ENCODE measurements at places on chromosomes 1 and 21.

GRCh38 chr1:104531990-104532389, 782.3 kb downstream of the AMY1C start:
- no peak for DNase-seq

DNA sequence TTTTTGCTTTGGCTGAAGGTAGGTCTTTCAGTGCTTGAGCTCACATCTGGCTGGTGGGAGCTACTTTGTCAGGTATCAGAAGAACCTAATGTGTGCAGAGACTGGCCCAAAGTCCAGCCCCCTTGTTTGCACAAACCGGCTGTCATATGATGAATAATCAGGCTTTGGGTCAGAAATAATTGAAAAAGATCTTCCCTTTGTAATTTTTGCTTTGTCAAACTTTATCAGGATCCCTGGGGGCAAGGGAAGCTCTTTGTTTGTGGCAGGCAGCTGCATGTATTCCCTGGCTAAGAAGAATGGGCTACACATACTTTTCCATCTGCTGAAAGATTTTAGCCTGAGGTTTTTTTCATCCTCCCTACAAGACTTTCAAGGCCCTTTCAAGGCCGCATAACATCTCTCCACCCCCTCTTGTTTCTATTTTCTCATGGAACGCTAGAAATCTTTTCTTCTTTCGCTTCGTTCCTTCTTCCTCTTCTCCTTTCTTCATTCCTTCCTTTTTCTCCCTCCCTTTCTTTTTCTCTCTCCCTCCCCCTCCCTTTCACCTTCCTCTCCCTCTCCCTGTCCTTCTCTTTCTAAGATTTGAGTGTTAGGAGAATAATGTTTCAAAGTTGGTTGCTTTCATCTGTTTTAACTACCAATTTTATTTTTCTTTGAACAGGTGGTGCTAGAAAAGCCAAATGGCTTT, 25.5 kb downstream of the TUFT1 start:
- no peak for DNase-seq

GRCh38 chr1:91830242-91831131, 55.5 kb downstream of the TGFBR3 start:
- no peak for DNase-seq

GRCh38 chr1:182084487-182085316, 23.2 kb upstream of the ZNF648 start:
- peak; percentile 85 for DNase-seq

- DNase-seq = no peak
Observed at GRCh38 chr21:30102871-30103270, 63.7 kb downstream of the CLDN17 start.

DNA sequence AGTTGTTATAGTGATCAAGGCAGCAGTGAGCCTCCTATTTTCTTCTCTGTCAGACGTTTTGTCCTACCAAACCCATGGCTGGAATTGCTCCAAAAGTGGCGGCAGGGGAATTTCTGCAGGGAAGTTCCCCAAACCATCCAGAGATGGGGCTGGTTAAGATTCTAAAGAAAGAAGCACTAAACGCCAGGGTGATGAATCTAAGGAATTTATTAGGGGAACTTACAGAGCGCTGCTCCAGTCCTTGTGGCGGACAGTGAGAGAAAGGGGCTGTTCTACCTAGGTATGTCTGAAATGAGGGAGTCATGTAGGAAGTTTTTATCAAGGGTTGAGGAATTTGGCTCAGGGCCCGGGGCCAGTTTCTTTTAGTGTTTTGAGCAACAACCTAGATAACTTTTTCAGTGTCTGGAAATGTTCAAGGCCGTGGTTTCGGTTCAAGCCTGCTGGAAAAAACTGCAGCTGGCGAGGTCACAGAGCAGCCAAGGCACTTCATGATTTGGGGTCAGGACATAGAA, 222.4 kb upstream of the B3GALT2 start:
- DNase-seq = no peak

DNA sequence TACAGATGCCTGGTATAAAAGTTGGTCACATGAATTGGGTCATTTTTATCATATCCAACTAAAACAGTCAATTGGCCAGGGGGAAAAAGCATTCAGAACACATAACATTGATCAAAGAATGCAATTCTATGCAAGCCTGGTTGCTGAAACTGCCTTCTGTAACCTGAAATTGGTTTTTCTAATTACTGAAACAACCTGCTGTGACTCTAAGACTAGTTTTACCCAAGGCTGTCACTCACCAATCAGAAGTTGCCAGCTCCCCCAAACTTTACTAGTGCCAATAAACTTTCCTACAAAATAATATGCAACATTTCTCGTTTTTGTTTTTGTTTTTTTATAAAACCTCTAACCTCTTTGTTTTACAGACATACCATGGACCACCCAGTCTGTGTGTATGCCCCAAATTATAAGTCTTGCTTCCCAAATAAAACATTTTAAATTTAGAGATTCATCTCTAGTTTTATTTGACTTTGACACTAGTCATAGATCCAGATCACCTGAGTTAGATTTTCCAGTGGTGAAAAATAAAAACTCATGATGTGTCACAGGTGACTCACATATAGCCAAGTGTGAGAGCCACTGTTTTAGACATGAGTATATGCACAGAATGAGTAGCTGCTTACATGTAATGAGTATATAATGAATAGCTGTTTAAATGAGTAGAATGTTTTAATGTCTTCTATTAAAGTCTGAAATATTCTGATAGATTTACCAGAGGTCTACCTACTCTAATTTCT, 64.2 kb upstream of the CR2 start:
- DNase-seq = no peak

DNA sequence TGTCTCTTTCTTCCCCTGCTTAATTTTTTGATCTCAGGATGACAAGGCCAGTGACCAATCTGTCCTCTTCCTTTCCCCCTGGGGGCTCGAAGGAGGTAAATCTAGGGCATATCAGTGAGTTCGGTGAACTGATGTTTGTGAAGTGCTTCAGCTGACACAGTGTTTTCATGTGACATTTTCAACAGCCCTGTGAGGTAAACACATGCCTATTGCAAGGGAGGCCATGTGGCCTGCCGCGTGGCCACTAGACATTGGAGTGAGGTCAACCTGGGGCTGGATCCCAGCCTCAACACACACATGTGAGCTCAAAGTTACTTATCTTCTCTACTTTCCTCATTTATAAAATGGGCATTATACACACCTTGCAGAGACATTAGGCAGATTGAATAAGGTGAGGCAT, 126.3 kb downstream of the PLPP3 start:
- DNase-seq = no peak

DNA sequence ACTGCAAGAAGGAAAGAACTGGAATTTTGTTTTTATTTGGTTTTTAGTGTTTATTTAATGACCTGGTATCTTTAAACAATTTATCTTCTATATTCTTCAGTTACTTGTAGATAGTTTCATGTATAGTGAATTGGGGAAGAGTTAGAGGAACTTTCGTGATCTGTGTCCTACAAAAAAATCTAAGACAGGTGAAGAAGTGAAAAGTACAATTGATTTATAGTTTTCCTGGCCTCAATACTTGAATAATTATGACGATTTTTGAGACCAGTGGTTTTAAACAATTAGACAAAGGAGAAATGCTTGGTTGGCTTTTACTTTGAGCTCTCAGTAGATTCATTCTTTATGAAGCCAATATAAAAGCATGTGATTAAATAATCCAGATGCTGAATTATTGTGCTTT, 7.5 kb downstream of the MIER1 start:
- no peak for DNase-seq

All from NCI-H1694 (cell line).